ENCODE measurements at places on chromosomes 1 and 21.

- DNase-seq = no peak
Measured at GRCh38 chr1:218557731-218558130, 212.6 kb downstream of the TGFB2 start.

GRCh38 chr1:196584696-196585095 lies 23.5 kb downstream of the KCNT2 start:
- no peak for DNase-seq

DNA sequence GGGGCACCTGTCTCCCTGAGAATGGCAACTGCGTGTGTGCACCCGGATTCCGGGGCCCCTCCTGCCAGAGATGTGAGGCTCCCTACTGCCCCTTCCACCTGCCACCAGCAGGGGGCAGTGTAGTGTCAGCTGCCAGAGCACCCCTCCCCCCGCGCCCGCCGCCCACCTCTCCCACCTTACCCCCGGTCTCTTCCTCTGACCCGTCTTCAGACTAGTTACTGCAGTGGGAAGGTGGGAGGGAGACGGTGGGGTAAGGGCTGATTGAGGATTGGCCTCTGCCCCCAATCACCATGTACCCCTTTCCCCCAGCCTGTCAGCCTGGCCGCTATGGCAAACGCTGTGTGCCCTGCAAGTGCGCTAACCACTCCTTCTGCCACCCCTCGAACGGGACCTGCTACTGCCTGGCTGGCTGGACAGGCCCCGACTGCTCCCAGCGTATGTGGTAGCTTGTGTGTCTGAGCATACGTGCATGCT lies 10.1 kb upstream of the LRRC71 start:
- DNase-seq = no peak

DNA sequence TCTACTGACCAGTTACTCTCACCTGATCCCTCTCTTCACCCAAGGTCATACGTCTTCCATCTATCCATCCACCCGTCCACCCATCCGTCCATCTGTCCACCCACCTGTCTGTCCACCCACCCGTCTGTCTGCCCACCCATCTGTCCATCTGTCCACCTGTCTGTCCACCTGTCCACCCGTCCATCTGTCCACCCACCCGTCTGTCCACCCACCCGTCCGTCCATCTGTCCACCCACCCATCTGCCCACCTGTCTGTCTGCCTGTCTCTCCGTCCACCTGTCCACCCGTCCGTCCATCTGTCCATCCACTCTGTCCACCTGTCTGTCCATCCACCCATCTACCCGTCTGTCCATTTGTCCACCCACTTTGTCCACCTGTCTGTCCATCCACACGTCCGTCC lies 11.8 kb upstream of the KIF26B start:
- no peak for DNase-seq

GRCh38 chr1:109493805-109494539 lies at the start of gene CYB561D1:
CYB561D1 (plus strand) TSS chr1:109494094; CDS start chr1:109494140, 46 bp downstream.
- DNase-seq = no peak

- no peak for DNase-seq
Measured at GRCh38 chr1:222781251-222781650, 33.6 kb upstream of the DISP1 start.

DNA sequence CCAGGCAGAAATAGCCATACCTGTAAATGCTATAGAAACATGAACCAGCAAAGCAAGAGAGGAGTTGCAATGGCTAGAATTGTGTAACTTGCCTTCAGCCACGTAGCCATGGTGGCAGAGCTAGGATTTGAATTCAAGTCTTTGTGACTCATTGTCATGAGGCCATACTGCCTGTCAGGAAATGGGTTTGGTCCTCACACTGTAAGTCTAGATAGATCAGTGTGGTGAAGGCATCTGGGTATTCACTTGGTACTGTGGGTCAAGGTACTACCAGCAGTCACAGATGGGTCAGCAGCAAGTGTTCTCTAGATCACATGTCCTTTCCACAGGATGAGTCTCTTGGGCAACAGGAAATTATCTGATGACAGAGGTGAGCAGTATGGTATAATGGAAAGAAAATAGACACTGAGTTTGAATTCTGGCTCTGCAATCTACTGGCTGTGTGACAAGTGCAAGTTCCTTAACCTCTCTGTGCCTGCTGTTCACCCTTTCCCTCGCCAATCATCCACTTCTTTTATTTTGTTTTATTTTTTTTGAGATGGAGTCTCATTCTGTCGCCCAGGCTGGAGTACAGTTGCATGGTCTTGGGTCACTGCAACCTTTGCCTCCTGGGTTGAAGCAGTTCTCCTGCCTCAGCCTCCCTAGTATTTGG lies 36.9 kb downstream of the FGGY start:
- DNase-seq = no peak

GRCh38 chr1:180566495-180566894 lies 7.7 kb downstream of the OVAAL start:
- no peak for DNase-seq

GRCh38 chr1:159831412-159832141 lies 4.9 kb downstream of the SLAMF8 start:
- DNase-seq = no peak

- no peak for DNase-seq
Measured at GRCh38 chr1:230836793-230837192, 31.5 kb downstream of the C1orf198 start.

- no peak for DNase-seq
Measured at GRCh38 chr1:172585861-172586260, 52.9 kb downstream of the SUCO start.

GRCh38 chr1:247471445-247472016 lies 13.6 kb upstream of the OR2B11 start:
- no peak for DNase-seq
